ENCODE measurements at places on chromosomes 1 and 21.

DNA sequence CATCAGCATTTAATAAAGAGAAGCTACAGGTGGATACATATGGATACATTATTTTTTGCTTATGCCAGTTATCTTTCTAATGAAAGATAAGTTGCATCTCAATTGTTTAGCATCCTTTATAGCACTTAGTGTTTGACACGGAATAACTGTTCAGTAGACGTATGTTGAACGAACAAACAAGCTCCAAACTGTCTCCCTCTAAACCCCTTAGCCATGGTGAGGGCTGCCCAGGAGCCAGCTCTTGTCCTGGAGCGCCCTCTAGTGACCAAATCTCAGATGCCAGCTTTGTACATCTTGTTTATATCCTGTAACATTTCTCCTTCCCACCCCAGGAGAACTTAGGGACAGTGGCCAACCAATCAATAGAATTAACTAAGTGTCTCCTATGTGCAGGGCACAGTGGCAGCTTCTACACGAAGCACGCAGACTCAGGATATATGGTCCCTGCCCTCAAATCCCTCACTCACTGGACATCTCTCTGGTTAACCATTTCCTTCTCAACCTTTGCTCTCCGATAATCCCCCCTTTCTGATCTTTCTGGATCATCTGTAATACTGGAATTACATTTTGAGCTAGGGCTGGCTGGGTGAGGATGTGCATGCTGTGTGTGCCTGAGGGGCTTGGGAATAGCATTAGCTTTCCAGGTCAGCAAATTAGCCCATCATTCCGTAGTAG lies 22.9 kb downstream of the KCNA10 start:
- H3K4me3 ChIP-seq = no peak overlapping the region
- H3K27me3 ChIP-seq = no peaks in the 10 kb centered on the region
- H3K4me1 ChIP-seq = no peaks in the 10 kb centered on the region
- peak; percentile 78 for DNase-seq

DNA sequence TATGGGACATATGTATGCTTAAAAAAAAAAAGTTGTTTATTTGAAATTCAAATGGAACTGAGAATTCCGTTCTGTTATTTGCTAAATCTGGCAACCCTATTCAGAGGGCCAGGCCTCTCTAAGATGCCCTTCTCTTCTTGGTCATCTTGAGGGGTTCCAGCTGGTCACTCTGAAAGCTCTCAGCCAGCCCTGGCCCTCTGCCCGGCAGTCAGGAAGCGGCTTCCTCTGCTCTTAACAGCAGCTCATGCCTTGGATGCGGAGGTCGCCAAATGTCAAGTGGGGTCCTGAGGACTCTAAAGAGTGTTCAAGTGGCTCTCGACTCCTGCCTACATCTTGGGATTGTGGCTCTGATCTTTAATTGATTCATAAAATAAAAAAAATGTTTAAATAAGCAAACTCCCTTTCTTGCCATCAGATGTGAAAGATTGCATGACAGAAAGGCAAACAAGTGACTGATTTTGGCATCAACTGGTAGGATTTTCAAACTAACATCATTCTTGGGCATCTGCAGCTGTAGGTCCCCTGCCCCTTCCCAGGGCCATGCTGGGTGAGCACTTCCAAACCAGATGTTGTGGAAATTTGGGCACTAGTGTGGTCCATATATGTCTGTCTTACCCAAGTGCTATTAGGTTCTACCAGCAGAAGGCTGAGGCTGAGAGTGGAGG lies 130.8 kb downstream of the PRDM2 start:
- no peaks in the 10 kb centered on the region for H3K36me3 ChIP-seq
- no peaks in the 10 kb centered on the region for H3K27me3 ChIP-seq
- H3K27ac ChIP-seq = no peak overlapping the region
- no peaks in the 10 kb centered on the region for H3K4me1 ChIP-seq
- no peak overlapping the region for H3K4me3 ChIP-seq
- DNase-seq = no peak

- peaks cover 27% of the 10 kb centered on the region for H3K27me3 ChIP-seq
- H3K36me3 ChIP-seq = no peaks in the 10 kb centered on the region
- DNase-seq = no peak
- H3K4me3 ChIP-seq = no peak overlapping the region
Measured at GRCh38 chr1:207024202-207025145, 8.1 kb downstream of the C1orf116 start.

GRCh38 chr1:92929461-92929860 lies 31.8 kb downstream of the DIPK1A start:
- peaks cover 37% of the 10 kb centered on the region for H3K4me1 ChIP-seq
- H3K27ac ChIP-seq = no peak overlapping the region
- no peaks in the 10 kb centered on the region for H3K36me3 ChIP-seq
- no peaks in the 10 kb centered on the region for H3K27me3 ChIP-seq
- no peak overlapping the region for H3K4me3 ChIP-seq

DNA sequence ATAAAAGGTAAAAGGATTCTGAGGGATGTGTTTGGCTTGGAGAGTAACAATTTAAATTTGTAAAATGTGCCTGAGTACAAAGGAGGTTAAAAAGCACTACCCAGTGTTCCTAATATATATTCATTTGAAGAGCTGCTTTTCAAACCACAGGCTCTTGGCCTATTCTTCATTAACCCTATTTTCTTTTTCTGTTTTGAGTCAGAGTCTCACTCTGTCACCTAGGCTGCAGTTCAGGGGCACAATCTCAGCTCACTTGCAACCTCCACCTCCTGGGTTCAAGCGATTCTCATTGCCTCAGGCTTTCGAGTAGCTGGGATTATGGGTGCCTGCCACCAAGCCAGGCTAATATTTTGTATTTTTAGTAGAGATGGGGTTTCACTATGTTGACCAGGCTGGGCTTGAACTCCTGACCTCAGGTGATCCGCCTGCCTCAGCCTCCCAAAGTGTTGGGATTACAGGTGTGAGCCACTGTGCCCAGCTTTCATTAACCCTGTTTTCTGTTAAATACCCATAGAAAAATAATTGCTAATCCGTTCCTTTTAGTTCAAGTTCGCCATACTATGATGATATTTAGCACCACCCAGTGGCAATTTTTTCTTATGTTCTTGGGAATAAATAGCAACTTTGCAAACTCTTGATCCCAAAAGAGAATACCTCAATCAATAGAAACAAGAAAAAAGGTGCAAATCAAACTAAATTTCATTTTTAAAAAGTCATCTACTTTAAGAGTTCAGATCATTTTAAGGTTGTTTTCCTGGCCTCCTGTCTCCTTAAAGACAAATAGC lies 30.5 kb downstream of the ZBTB8OS start:
- peaks cover 39% of the 10 kb centered on the region for H3K4me1 ChIP-seq
- H3K27me3 ChIP-seq = no peaks in the 10 kb centered on the region
- H3K4me3 ChIP-seq = no peak overlapping the region
- H3K36me3 ChIP-seq = peaks cover 74% of the 10 kb centered on the region
- peak overlapping the region; percentile 57 for H3K27ac ChIP-seq
- DNase-seq = no peak

GRCh38 chr1:89068291-89068690 lies 3.3 kb upstream of the GBP1 start:
- DNase-seq = no peak
- H3K4me1 ChIP-seq = peaks cover 52% of the 10 kb centered on the region
- no peak overlapping the region for H3K4me3 ChIP-seq
- H3K27ac ChIP-seq = peak overlapping the region; percentile 4
- H3K27me3 ChIP-seq = no peaks in the 10 kb centered on the region

DNA sequence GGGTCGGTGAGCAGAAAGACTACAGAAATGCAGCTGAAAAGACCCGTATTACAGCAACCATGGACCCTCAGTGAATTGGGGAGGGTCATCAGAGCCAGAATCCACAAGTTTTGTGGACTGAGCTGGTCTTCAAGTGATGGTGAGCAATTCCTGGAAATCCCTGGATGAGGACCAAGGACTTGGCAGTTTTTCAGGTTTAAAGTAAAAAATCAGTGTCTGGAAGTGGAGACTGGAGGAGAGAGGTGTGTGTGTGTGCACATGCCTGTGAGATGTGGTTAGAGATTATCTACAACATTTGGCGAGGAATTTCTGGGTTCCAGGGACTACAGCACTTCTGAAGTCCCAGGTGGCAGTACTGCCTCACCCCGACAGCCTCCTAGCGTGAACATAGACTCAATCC lies 56.4 kb downstream of the KIRREL1 start:
- H3K4me3 ChIP-seq = no peak overlapping the region
- peaks cover 30% of the 10 kb centered on the region for H3K27me3 ChIP-seq
- no peak for DNase-seq
- H3K36me3 ChIP-seq = no peaks in the 10 kb centered on the region
- H3K4me1 ChIP-seq = no peaks in the 10 kb centered on the region

- no peaks in the 10 kb centered on the region for H3K27me3 ChIP-seq
- peaks cover 7% of the 10 kb centered on the region for H3K4me1 ChIP-seq
- no peak for DNase-seq
- H3K27ac ChIP-seq = no peak overlapping the region
Measured at GRCh38 chr1:84836145-84836544, 56.9 kb downstream of the LPAR3 start.

DNA sequence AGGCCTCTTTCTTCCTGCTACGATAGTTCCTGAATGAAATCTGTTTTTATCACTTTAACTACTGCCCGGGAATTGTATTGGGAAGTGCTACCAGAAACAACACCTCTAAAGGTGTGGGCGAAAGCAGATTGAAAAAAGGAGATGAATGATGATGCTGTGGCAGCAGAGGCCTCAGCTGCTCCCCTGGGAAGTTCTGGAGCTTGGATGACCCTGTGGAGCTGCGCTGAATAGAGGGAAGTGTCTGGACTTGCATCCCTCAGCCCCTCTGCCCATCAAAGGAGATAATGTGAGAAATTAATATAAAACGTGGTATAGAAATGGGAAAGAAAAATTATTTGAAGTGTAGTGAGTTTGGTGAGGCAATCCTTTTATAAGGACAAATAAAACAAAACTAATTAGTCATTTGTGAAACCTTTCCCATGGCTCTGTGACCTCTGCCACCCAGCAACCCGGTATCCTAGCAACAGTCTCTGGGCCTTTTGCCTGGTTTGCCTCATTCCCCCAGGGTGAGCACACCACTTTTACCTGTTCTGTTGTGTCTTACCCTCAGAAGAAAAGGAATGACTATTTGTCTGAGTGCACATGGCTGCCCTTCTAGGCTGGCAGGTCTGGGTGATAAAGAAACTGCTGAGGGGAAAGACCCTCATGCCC lies 21.3 kb downstream of the OVAAL start:
- H3K27ac ChIP-seq = no peak overlapping the region
- no peaks in the 10 kb centered on the region for H3K36me3 ChIP-seq
- H3K4me3 ChIP-seq = no peak overlapping the region
- DNase-seq = no peak
- peaks cover 9% of the 10 kb centered on the region for H3K27me3 ChIP-seq

GRCh38 chr1:63524201-63524600 lies 876 bp downstream of the EFCAB7 start:
- H3K4me3 ChIP-seq = peak overlapping the region; percentile 86
- H3K27ac ChIP-seq = peak overlapping the region; percentile 98
- H3K36me3 ChIP-seq = peaks cover 47% of the 10 kb centered on the region
- H3K4me1 ChIP-seq = peaks cover 25% of the 10 kb centered on the region

- no peaks in the 10 kb centered on the region for H3K4me1 ChIP-seq
- DNase-seq = no peak
- no peak overlapping the region for H3K4me3 ChIP-seq
- H3K27me3 ChIP-seq = peaks cover 5% of the 10 kb centered on the region
Measured at GRCh38 chr1:67626090-67626860, 58.7 kb upstream of the GADD45A start.

DNA sequence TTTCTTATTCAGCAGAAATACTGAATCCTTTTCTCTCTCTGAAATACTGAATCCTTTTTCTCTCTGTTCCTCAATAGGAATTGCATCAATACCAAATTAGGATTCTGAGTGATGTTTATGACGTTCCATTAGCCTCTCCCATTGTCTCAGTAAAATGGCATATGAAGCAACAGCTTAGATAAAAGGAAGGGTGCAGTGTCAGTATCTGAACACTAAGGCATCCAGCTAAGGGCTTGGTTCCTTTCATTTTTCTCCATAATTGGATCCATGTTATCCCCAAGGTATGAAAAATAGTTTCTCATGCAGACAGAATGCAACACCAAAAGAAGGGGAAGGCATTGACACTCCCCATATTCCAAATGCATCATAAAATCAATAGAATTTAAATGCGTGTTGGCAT lies 61.5 kb upstream of the RAVER2 start:
- H3K27ac ChIP-seq = no peak overlapping the region
- no peak for DNase-seq
- no peaks in the 10 kb centered on the region for H3K4me1 ChIP-seq
- H3K4me3 ChIP-seq = no peak overlapping the region

- DNase-seq = no peak
- H3K27me3 ChIP-seq = peaks cover 14% of the 10 kb centered on the region
- H3K4me1 ChIP-seq = no peaks in the 10 kb centered on the region
- H3K4me3 ChIP-seq = no peak overlapping the region
Measured at GRCh38 chr1:175731581-175731980, 11.8 kb downstream of the TNR start.

DNA sequence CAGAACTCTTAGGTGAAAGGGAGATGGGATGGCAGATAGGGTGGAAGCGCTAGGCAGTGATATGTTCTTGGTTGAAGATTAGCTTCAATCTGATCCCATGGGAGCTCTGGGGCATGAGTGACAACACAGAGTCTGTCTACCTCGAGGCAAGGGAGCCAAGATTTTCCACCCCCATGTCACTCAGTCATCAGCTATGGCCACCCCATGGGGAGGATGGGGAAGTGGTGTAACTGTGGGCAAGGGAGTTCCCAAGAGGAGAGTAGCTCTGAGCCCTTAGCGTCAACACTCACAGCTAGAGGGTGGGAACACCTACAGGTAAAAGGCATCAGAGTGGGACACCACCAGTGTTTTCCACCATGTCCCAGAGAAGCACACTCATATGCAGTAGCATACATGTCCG lies 30.3 kb upstream of the C1QA start:
- H3K27me3 ChIP-seq = peaks cover 51% of the 10 kb centered on the region
- H3K27ac ChIP-seq = no peak overlapping the region
- no peaks in the 10 kb centered on the region for H3K36me3 ChIP-seq
- H3K4me1 ChIP-seq = no peaks in the 10 kb centered on the region
- no peak for DNase-seq
- H3K4me3 ChIP-seq = no peak overlapping the region

- peaks cover 17% of the 10 kb centered on the region for H3K4me1 ChIP-seq
- H3K36me3 ChIP-seq = no peaks in the 10 kb centered on the region
- DNase-seq = no peak
- peaks cover 71% of the 10 kb centered on the region for H3K27me3 ChIP-seq
- H3K4me3 ChIP-seq = no peak overlapping the region
Measured at GRCh38 chr1:30822966-30823581, 65.5 kb upstream of the LAPTM5 start.
